ENCODE measurements at places on chromosomes 1 and 21.

DNA sequence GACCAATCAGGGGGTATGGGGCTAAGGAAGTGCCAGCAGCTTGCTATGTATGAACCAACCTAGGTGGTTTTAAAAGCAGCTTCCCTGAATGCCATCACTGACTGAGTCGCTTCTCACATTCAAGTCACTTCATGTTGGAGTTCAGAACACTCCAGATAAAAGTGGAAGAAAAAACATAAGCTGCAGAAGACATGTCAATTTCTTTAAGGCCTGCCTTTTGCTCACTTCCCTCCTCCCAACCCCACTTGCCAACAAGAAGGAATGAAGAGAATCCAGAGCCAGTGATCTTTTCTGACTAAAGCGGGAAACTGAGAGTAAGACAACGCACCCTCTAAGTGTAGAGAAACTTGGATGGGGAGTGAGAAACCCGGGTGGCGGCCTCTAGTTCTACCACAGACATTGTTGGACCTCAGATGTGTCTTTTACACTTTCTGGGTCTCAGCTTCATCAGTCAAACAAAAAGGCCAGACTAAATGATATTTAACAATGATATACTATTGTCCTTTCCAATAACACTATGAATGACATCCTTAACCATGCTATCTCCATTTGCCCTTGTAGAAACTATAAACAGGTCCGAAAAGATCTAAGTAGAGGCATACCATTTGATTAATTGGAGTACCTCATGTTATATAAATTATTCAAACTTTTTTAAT is 54.1 kb downstream of the LUZP1 start:
- DNase-seq: no peak

- no peak for DNase-seq
These were observed 82.1 kb upstream of the LRRC7 start for GRCh38 chr1:69485616-69486015.

DNA sequence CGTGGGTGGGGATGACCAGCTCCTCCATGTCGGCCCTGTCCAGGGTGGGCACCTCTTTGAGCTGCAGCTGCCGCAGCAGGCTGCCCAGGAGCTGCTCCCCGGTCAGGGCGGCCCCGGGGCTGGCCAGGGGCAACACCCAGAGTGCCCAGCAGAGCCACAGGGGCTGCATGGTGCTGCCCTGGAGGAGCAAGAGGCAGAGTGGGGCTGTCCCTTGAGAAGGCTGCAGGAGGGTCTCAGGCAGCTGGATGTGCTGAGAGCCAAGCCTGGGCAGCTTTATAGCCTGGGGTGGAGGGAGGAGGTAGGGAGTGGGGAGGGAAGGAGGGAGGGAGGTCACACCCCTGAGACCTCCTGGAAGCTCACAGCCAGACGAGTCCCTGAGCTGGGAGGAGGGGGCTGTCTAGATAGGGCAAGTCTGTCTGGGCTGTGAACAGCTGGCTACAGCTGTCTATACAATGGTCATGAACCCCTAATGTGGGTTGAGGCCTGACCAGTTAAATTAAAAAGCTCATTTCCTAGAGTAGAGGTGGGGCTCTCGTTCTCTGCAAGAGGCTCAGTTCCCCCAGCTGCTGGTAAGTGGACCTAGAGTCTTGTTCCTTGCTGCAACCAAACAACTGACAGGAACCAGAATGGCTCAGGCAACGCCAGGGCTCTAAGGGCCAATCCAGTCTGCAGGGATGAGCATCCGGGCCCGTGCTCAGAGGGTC is at the start of gene LEFTY1:
LEFTY1 (minus strand) TSS at position 249 of the 704 bp plus-strand sequence; CDS start at position 169, 80 bp downstream.
- no peak for DNase-seq

DNA sequence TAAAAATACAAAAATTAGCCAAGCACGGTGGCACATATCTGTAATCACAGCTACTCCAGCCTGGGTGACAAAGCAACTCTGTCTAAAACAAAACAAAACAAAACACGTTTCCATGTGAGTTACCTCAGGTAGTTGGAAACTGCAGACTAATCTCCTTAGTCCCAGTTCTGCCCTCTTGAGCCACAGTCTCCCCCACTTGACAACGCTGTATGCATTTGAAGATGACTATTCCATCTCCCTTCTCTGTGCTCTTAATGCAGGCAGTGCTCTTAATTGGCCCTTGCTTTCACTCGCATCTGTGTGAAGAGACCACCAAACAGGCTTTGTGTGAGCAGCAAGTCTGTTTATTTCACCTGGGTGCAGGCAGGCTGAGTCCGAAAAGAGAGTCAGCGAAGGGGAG is 19.6 kb upstream of the DHCR24 start:
- no peak for DNase-seq

DNA sequence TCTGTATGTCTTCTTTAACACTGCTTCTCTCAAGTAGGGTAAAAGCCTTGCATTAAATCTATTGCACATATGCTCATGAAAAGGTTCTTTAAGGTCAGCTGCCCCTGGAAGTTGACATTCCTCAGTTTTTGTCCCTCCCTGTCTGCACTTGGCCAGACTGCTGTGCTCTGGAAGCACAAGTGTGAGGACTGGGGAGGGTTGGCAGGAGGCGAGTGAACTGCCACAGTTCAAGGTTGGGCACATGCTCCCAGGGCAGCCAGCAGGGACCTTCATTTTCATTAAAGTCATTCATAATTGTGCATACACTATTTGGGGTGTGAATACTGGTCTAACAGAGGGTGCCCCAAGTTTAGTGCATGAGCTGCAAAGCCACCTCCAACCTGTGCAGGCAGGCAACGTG is 10.9 kb upstream of the THEM5 start:
- no peak for DNase-seq

GRCh38 chr1:48776393-48777218 is at the start of gene BEND5:
Gene BEND5, minus strand, starts transcription at chr1:48776891. Its CDS starts 60 bp downstream, at chr1:48776831.
- no peak for DNase-seq

- DNase-seq: no peak
These were observed 115.0 kb upstream of the SMYD2 start for GRCh38 chr1:214165850-214166374.

GRCh38 chr1:48671578-48671977 is 105.1 kb downstream of the BEND5 start:
- DNase-seq: no peak

DNA sequence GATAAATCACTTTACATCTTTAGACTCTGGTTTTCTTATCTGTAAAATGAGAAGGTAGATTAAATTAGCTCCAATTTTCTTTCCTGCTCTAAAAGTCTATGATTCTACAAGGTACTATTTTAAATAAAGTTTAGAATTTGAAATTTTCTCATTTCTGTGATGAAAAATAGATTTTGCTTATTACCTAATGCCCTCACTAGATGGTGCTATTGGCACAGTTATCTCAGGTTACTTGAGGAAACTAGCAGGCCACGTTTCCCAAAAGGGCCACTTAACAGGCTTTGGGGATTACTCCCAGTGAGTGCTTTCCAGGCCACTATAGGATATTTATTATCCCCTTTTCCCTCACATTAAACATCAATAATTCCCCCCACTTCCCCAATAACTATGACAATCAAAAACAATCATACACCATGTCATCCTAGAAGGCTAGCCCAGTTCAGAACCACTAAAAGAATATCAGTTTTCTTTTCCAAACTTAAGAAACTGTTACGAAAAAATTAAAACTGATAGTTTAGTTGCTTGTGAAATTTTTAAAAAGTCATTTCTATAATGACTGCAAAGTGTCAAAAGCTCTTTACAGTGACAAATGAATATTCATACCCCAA is 30.6 kb downstream of the OMA1 start:
- peak; percentile 40 for DNase-seq

GRCh38 chr1:8764293-8764937 is 53.0 kb downstream of the RERE start:
- no peak for DNase-seq

DNA sequence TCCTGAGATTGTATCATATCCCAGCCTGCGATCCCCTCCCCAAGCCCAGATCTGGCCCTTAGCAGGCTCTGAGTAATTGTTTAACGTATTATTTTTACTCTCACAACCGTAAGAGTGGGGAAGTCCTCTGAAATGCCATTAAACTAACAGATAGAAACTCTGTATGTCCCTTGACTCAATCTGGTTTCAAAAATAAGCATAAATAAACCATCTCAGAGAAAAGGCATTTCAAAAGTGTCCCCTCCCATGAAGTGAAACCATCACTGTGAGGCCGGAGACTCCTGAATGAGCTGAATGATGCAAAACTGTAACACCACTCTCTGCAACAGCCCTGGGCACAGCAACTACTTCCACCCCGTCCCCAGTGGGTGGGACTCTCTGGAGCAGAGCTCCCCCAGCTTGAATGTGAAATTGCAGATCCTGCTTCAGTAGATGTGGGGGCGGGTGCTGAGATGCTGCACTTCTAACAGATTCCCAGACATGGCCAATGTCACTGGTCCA is 104.1 kb downstream of the SYF2 start:
- DNase-seq: no peak

GRCh38 chr1:192709544-192709943 is 73.6 kb downstream of the RGS13 start:
- no peak for DNase-seq

GRCh38 chr1:20371883-20372282 is 81.2 kb downstream of the VWA5B1 start:
- no peak for DNase-seq

DNA sequence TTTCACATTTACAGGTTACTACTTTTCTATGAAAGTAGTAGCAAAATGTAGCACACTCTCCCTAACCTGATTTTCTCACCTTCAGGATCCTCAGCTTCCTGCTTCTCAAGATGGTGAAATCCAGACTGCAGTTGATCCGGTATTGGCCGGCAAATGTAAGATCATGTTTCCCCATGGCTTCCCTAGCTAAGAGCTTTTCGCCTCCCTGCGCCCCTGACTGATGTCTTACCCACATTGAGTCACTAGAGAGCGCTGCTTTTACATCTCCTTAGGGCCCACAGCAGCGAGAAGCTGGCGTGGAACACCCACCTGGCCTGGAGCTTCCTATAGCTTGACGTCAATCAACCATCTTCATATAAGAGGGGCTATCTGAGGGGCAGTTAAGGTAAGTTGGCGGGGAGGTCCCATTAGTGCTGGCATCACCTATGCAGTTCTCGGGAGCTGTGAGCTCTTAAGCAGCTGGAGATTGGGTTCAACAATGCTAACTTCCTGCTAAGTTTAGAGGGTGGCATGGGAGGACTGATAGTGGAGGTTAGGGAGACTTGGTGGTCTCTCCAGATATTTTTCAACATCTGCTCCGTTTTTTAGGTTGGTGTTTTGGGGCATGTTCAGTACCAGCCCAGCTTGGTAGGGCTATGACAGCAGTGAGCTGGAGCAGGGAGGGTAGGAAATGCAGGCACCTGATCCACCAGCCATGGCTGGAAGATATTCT is 5.5 kb downstream of the PTPN7 start:
- DNase-seq: peak; percentile 49

DNA sequence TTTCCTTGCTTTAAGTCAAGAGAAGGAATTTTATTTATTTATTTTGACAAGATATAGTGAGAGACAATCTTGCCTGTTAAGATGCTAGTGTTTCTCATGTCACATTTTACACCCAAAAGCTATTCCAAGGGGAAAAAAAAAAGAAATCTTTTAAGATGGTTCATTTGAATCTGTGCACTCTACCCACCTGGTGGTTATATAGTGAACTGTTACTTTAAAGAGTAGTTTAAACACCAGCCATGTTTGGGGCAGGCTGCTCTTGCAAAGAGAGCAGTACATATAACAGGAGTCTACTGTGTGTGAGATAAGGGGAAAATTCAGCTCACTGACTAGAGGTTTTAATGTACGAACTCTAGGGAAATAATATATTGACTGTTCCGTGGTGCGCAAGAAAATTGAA is 3.3 kb upstream of the ELAVL4 start:
- no peak for DNase-seq

DNA sequence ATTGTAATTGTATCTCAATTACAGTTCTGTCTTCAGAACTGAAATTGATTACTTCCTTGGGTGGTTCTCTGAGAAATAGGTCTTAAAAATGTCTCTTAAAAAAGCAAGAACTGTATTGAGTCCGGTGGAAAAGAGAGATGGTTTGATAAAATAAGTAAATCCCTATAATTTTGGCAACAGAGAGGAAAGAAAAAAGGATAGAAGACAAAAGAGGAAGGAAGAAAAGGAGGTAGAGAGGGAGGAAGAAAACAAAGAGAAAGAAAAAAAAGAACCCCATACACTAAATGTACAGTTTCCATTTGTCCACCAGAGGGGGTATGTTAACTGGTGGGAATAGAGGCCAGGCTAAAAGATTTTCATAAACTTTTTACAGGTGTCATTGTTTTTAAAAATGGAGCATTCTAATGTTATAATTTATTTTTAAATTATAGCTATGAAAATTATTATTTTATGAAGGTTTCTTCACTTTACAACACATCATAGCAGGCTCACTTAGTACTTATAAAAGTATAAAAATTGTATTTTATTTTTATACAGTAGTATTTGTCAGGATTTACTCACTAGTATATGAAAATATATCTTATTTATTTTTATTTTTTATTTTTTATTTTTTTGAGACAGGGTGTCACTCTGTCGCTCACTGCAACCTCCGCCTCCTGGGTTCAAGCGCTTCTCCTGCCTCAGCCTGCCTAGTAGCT is 2.1 kb upstream of the UBE2T start:
- DNase-seq: peak; percentile 80
